ENCODE measurements at places on chromosomes 7 and 10. TPM values are rescaled to one million over a fixed set of nuclear protein-coding genes. Genes with fewer than 3 reads are reported as not detected.
A peak's percentile ranks its signal among the peaks of the same experiment; 100 is the strongest.

- no peak overlapping the region for H3K4me3 ChIP-seq
- H3K36me3 ChIP-seq, result no peaks in the 10 kb centered on the region
- H3K27me3 ChIP-seq, result no peaks in the 10 kb centered on the region
- DNase-seq, result no peak
These were observed 112.7 kb downstream of the RBM20 start for GRCh38 chr10:110756876-110757275.

Gene TCAF2
- 15.3 TPM for total RNA-seq

Gene AQP1
- total RNA-seq, result 159 TPM

DNA sequence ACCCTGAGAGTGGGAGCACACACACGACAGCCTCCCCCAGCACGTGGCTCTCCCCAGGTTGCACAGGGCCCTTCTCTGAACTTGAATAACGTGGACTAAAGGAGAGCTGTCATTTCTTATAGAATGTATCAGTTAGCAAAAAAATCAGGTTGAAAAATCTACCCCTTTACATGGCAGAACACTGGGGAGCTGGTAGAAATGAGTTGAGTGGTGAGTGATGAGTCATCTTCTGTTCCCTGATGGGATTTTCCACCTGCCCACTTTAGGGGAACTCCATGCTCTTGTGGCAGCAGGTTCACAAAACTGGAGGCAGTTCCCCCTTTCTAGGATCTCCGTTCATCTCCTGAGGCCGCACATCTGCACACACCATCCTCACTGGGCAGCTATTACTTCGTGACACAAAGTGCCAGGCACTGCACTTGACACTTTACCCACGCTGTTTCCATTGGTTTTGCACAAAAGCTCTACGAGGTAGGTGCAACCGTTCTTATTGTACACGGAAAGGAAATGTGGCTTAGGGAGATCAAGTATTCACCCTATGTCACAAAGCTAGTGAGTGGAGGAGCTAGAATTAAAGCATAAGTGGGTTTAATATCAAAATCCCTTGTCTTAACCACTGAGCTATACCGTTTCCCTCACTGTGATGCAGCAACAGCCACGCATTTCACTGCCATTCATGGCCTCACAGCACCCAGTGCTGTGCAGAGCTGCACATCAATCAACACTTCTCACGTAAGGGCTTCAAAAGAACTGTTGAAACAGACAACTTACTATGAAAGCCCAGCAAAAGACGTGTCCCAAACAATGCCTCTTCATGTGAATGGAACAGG lies 80.2 kb downstream of the RNF216 start:
- H3K27ac ChIP-seq, result peak overlapping the region; percentile 25
- H3K4me1 ChIP-seq, result peaks cover 35% of the 10 kb centered on the region
- H3K4me3 ChIP-seq, result no peak overlapping the region
- H3K27me3 ChIP-seq, result no peaks in the 10 kb centered on the region
- no peaks in the 10 kb centered on the region for H3K36me3 ChIP-seq
- DNase-seq, result no peak

Gene PRPS1L1
- total RNA-seq, result not detected

- no peak overlapping the region for H3K27ac ChIP-seq
- H3K36me3 ChIP-seq, result no peaks in the 10 kb centered on the region
- DNase-seq, result no peak
- H3K27me3 ChIP-seq, result no peaks in the 10 kb centered on the region
These were observed 3.6 kb downstream of the ITPRID1 start for GRCh38 chr7:31517513-31517912.

GRCh38 chr10:86451604-86451960 lies 70.0 kb downstream of the WAPL start:
- no peak for DNase-seq
- H3K27me3 ChIP-seq, result no peaks in the 10 kb centered on the region

GRCh38 chr10:110764378-110764777 lies 107.3 kb upstream of the PDCD4 start:
- DNase-seq, result no peak
- no peaks in the 10 kb centered on the region for H3K27me3 ChIP-seq
- H3K4me1 ChIP-seq, result peaks cover 8% of the 10 kb centered on the region
- no peak overlapping the region for H3K27ac ChIP-seq
- no peak overlapping the region for H3K4me3 ChIP-seq

DNA sequence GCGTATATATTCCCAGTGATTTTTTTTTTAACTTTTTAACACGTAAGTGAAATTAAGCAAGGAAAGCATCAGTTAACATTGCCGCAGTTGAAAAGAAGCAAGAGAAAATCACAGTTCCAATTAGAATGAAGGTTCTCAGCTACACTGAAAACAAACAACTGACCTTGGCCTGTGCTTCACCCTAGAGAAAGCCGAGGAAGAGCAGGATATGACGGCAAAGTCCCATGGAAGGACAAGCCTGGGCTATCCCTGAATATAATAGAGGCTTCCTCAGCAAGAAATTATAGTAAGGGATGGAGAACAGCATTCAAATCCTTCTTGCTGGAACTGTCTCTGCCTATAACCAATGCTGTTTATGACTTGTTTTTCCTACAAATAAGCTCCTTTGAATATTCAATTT lies 83.0 kb upstream of the INHBA start:
- DNase-seq, result no peak
- no peaks in the 10 kb centered on the region for H3K36me3 ChIP-seq
- H3K4me1 ChIP-seq, result no peaks in the 10 kb centered on the region
- H3K27me3 ChIP-seq, result no peaks in the 10 kb centered on the region

- H3K27me3 ChIP-seq, result no peaks in the 10 kb centered on the region
- H3K4me1 ChIP-seq, result no peaks in the 10 kb centered on the region
- H3K27ac ChIP-seq, result no peak overlapping the region
- H3K36me3 ChIP-seq, result no peaks in the 10 kb centered on the region
- H3K4me3 ChIP-seq, result no peak overlapping the region
- DNase-seq, result no peak
These were observed 147.1 kb downstream of the PHF14 start for GRCh38 chr7:11120675-11121220.

DNA sequence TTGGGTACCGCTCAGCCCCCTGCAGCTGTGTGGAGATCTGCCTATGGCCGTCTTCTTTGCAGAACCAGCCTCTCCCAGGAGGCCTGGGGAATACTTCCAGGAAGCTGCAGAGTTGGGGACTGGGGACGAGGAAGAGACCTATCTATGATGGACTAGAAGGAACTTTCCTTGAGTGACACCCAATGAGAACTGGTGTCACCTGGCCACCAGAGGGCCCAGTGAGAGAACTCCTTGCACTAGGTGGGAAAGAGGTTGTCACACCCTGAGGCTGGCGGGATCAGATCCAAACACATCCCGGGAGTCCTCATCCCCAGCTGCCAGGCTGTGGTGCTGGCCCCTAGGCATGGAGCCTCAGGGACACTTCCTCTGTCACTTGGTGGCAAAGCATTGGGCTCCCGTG lies 4.9 kb upstream of the GRID2IP start:
- no peaks in the 10 kb centered on the region for H3K36me3 ChIP-seq
- no peak for DNase-seq
- H3K4me3 ChIP-seq, result no peak overlapping the region

DNA sequence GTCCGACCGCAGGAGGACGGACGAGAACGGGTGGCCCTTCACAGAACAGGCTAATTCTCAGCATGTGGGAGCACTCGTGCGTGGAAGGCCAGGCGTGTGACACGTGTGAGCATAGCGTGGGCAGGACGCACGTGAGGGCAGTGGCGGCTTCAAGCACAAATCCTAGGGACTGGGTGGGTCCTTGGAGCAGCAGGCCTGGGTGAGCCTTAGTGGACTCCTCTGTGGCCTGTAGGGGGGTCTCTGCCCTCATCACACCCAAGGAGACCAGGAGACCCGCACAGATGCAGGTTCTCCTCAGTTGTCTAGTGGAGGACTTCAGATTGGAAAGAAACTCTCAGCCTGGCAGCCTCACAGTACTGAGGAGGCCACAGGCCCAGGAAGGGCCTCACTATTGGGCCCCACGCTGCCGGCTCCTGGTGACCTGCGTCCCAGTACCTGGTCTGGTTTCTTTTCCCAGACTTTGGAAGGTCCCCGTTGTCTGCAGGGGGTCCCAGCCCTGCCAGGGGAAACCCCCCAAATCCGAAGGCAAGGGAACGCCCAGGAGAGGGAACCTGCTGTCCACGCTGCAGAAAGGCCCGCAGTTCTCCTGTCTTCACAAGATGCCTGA lies 49.1 kb upstream of the FAM20C start:
- no peaks in the 10 kb centered on the region for H3K36me3 ChIP-seq
- no peak for DNase-seq
- H3K4me3 ChIP-seq, result no peak overlapping the region
- peaks cover 25% of the 10 kb centered on the region for H3K4me1 ChIP-seq

DNA sequence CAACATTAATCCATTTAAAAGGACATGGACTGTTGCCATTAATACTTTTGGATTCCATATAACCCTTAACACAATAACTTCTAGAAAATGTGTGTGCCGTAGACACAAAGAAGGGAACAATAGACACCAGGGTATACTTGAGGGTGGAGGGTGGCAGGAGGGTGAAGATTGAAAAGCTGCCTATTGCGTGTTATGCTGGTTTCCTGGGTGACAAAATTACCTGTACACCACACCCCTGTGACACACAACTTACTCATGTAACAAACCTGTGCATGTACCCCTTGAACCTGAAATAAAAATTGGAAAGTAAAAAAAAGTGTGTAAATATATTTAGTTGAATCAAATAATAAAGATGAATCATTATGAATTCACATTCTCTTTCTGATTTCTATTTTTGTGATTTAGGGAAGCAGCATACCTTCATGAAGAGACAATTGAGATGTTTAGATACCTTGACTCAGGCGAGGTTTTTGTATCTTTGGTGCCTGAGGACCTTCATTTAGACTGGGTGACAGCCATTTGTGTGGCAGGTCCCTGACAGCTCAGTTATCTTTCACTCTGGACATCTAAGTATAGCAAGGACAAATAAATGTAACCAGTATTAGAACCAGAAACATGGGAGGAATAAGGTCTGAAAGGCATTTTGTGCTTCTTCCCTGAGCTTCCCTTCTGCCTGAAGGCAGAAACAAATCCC lies 28.7 kb downstream of the GIMAP8 start:
- H3K4me3 ChIP-seq, result no peak overlapping the region
- peaks cover 10% of the 10 kb centered on the region for H3K36me3 ChIP-seq
- no peaks in the 10 kb centered on the region for H3K27me3 ChIP-seq
- peaks cover 5% of the 10 kb centered on the region for H3K4me1 ChIP-seq
- no peak for DNase-seq

Gene ENTPD7
- total RNA-seq, result 20.0 TPM

GRCh38 chr7:41886901-41887311 lies 184.0 kb upstream of the INHBA start:
- H3K27ac ChIP-seq, result no peak overlapping the region
- peaks cover 10% of the 10 kb centered on the region for H3K4me1 ChIP-seq
- DNase-seq, result no peak
- H3K27me3 ChIP-seq, result no peaks in the 10 kb centered on the region

DNA sequence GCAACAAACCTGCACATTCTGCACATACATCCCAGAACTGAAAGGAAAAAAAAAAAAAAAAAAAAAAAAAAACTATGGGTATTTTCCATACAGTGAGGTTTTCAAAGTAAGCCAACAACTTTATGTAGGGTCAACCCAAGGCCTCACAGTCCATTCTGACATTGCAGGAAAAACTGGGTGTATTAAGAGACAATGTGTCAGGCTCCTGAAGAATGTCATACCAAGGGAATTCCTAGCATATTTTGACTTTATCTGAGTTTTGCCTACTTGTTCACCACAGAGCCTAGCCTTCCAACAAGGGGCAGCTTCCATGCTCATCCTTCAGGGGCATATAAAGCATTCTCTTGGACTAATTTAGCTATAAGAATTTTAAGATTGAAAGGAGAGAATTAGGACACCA lies 368.9 kb downstream of the PLXDC2 start:
- no peak for DNase-seq
- H3K4me3 ChIP-seq, result no peak overlapping the region
- no peak overlapping the region for H3K27ac ChIP-seq
- H3K36me3 ChIP-seq, result no peaks in the 10 kb centered on the region
- H3K4me1 ChIP-seq, result no peaks in the 10 kb centered on the region
- H3K27me3 ChIP-seq, result no peaks in the 10 kb centered on the region

GRCh38 chr10:104563548-104563947 lies 77.5 kb upstream of the SORCS3 start:
- H3K4me1 ChIP-seq, result no peaks in the 10 kb centered on the region
- H3K4me3 ChIP-seq, result no peak overlapping the region
- no peak overlapping the region for H3K27ac ChIP-seq

DNA sequence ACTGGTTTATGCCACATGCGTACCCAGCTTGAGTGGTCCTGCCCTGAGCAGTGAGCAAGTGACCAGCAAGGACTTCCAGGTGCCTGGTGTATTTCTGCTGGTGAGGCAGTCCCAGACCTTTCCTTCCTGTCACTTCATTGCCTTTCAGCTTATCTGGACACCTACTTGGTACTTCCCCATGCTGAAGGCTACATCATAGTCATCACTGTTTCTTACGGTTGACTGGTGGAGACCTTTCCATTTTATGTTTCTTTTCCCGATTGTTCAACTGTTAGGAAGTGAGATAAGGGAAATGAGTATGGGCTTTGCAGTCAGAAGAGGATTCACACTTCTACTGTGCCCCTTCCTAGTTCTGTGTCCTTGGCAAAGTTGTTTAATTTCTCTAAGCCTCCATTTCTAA lies 358.5 kb downstream of the GFRA1 start:
- no peaks in the 10 kb centered on the region for H3K36me3 ChIP-seq
- H3K4me3 ChIP-seq, result no peak overlapping the region
- H3K27me3 ChIP-seq, result no peaks in the 10 kb centered on the region
- H3K4me1 ChIP-seq, result no peaks in the 10 kb centered on the region
- H3K27ac ChIP-seq, result no peak overlapping the region

- no peak overlapping the region for H3K4me3 ChIP-seq
- no peak for DNase-seq
- peaks cover 22% of the 10 kb centered on the region for H3K4me1 ChIP-seq
- peaks cover 100% of the 10 kb centered on the region for H3K27me3 ChIP-seq
- H3K27ac ChIP-seq, result no peak overlapping the region
These were observed 5.3 kb downstream of the HOXA11 start for GRCh38 chr7:27179503-27180430.

- H3K27me3 ChIP-seq, result no peaks in the 10 kb centered on the region
- H3K4me3 ChIP-seq, result no peak overlapping the region
- peaks cover 100% of the 10 kb centered on the region for H3K36me3 ChIP-seq
- H3K27ac ChIP-seq, result no peak overlapping the region
- no peaks in the 10 kb centered on the region for H3K4me1 ChIP-seq
- DNase-seq, result no peak
These were observed 27.5 kb upstream of the BTBD16 start for GRCh38 chr10:122243550-122243949.

Measured in esophagus squamous epithelium (tissue), 5 donors.